Thoracic aorta (tissue), 2 donors: ENCODE measurements at places on chromosomes 13 and 19. TPM values are rescaled to one million over a fixed set of nuclear protein-coding genes. Genes with fewer than 3 reads are reported as not detected.
A peak's percentile ranks its signal among the peaks of the same experiment; 100 is the strongest.

DNA sequence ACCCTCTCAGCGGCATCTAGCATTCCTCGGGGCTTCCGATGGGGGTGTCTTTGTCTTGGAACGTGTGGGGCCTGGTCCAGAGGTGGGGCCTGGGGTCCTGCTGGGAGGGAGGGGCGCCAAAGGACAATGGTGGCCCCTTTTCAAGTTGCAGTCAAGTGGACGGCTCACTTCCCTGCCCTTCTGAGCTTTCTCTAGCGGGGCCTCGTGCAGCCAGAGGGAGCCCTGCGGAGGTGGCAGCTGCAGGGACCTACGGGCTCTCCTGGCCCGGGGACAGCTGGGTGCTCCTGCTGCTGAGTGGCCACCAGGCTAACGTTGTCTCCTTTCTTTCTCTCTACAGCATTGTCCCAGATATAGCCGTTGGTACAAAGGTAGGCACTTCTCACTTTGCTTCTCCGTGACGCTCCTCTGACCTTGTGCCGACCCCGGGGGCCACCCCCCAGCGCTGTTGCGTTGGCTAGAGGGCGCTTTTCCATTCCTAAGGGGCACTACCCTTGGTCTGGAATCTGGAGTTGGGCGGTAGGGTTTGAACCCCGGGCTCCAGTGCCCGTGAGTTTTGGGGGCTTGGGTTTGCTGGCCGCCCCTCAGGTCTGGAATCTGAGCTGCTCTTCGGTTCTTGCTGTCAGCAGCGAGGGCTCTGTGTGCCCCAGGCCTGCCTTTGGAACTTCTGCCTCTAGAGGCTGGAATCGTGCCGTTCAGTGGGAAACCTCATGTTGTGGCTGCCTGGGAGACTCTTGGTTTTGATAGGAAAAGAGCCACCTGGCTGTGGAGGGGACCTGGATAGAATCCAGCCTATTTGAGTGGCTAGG is 2.0 kb downstream of the PTBP1 start:
- no peak for DNase-seq

GRCh38 chr19:44808463-44809371 is at the start of gene BCAM:
TSS of gene BCAM (plus strand) at chr19:44809103. CDS start at chr19:44809125, 22 bp downstream.
- DNase-seq = no peak

DNA sequence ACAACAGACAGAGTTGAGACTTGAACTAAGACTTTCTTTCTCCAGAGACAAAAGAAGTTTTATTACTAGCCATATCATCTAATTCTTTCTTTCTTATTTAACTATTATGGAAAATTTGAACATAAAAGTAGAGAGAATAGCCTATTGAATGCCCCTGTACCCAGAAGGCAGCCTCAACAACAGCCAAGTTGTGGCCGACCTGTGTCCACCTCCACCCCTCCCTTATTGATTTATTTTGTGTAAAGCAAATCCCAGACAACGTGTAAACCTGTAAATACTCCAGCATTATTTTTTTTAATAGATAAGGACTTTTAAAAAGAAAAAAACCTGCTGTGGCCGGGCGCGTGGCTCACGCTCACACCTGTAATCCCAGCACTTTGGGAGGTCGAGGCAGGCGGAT is 26.1 kb upstream of the FXYD3 start:
- no peak for DNase-seq

Gene SLC46A3
- total RNA-seq = 10.8 TPM

Gene CEACAM7
- not detected for total RNA-seq

Gene NRTN
- total RNA-seq = not detected

DNA sequence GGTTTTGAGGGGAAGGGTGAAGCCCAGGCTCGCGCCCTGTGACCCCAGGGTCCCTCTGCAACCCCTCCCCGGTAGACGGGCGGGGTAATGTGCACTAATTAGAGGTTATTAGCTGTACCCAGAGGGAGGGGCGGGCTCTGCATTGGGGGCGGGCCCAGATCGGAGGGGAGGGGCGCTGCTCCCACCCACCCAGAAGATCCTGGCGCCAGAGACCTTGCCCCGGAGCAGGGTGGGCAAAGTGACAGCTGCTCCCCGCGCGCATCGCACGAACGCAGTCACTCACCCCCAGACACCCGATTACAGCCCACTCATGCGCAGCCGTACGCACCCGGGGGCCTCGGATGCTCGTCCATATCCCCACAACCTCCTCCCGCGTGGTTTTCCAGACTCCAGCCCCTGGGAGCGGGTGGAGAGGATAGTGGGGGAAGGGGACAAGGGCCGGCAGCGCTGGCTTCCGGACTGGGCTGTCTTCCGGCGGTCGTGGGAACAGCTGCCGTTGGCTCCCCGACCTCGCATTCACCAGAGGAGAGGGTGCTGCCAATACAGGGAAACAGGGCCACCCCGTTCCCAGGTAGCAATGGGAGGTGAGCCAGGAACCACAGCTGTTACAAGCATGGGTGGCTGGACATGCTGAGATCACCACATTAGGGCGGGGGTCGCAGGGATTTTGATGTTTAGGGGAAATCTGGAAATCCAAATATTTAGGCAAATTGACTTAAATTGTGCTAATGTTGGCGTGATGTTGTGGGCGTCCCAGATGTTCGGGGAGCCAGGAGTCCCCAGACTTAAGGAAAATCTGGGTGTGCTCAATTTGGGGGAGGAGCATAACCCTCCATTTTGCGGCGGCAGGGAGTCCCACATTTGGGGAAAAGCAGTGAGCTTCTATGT is 2.9 kb upstream of the HOOK2 start:
- no peak for DNase-seq

DNA sequence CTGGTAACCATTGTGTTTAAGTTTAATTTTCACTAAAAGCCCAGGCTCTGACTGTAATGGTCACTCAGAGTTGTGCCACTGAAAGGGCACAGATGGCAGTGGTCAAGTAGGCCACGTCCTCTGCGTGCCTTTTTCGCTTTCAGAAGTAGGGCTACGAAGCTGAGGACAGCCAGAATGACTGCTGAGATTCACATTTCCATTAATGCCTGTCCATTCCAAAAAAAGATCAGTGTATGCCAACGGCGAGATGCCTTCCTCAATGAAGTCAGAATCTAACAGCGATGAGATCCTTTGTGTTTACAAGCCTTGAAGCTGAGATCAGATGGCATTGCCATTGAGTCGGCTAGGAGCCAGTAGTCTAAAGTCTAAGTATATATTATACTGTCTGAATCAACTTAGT is 311.3 kb downstream of the FGF14 start:
- no peak for DNase-seq

Gene ZNF431
- total RNA-seq = 15.9 TPM

Gene PPM1N
- 6.6 TPM for total RNA-seq

DNA sequence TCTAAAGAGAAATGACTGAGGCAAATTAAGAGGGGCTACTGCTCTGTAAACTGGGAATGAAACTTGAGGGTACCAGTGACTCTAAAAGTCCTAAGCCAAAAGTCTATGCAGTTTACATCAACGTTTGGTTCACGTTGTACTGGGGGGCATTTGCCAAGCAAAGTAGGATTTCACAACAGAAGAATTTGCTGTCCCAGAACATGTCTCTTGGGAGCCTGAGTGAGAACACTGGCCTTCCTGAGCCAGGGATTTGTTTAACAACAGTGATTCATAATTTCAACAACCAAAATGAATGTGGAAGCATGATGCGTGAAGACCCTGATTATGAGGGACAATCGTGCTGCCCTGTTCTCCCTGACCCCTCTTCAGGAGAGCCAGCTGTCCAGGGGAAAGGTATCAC is 178.0 kb downstream of the OXGR1 start:
- peak; percentile 21 for DNase-seq

- DNase-seq = no peak
Observed at GRCh38 chr13:44068737-44069136, 189.0 kb downstream of the LACC1 start.

GRCh38 chr13:74174810-74175209 is 40.6 kb upstream of the KLF12 start:
- no peak for DNase-seq

Gene CASP14
- total RNA-seq = 0.54 TPM
